Mesendoderm (in vitro differentiated cells): ENCODE measurements at places on chromosomes 7 and 10.

DNA sequence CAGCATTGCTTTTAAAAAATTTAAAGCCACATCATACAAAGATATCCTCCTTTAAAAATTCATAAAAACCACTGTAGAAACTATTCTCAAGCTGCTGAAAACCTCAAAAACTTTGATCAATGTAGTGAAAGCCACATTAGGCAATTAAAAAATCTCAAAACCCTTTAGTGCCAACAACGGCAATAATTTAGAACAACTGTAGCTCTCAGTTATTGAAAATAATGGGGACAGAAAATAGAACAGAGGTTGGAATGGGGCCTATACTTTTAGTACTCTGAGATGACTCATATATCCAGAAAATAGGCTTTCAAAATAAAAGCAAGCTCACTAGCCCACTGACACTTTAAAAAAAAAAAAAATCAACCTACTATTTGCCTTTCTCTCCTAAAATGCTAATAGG lies 87.5 kb downstream of the GSAP start:
- DNase-seq: no peak

- DNase-seq: no peak
Measured at GRCh38 chr10:15712883-15713282, 6.8 kb downstream of the ITGA8 start.

DNA sequence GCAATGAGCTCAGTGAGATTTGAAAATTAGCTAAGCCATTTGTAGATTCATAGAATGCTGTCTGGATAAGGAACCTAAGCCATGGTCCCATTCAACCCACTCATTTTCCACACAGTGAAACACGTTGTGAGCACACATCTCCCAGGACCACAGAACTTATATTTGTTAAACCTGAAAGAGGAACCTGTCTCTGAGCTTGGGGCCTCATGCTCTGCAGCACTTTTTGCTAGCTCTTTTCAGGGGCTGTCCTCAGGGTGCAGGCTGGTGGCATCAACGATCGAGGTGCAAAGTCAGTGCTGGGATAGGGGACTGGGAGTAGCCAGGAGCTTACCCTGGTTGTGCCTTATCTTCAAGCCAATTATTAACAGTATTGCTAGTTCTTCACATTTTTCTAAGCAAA lies 11.9 kb downstream of the HECW1 start:
- no peak for DNase-seq

DNA sequence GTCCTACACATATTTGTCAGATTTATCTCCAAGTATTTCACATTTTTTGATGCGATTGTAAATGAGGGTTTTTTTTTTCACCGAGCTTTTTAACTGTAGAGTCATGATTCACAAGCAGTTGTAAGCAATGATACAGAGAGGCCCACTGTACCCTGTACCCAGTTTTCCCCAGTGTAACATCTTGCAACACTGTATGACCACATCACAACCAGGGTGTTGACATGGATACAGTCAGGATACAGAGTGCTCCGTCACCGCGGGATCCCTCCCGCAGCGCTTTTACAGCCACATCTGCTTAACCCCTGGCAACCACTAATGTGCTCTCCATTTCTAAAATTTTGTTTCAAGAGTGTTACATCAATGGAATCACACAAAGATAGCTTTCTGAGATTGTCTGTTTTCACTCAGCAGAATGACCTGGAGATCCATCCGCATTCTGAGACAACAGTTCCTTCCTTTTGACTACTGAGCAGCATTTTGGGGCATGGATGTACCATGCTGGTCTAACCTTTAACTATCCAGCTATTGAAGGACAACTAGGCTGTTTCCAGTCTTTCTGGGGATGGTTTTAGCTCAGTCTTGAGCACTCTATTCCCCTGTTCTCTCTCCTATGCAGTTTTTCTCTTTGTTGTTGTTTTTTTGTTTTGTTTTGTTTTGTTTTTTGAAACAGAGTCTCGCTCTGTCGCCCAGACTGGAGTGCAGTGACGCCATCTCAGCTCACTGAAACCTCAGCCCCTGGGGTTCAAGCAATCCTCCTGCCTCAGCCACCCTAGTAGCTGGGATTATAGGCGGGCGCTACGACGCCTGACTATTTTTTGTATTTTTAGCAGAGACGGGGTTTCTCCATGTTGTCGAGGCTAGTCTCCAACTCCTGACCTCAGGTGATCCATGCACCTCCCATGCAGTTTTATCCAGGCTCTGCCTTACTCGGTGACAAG lies 25.9 kb downstream of the GPRIN2 start:
- DNase-seq: peak; percentile 74

DNA sequence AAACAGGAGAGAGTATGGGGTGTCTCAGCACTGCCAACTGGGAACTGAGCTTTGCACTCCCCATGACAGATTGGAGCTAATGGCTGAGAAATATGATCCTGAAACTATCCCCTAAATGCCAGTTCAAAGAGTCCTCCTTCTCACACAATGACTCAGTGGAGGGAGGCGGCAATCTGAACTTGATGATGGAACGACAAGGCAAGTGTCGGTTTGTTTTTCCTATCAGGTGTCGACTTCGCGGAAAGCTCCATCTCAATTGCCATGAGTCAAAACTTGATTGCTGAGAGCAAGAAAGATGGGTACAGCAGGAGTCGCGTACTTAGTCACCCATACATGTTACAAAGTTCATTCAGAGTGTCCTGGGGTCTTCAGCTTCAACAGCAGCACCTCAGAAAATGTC lies 52.5 kb downstream of the NPY start:
- DNase-seq: peak; percentile 60

GRCh38 chr7:22715969-22716368 lies 11.0 kb upstream of the IL6 start:
- DNase-seq: no peak

GRCh38 chr7:155715111-155715805 lies 70.8 kb downstream of the RBM33 start:
- no peak for DNase-seq

DNA sequence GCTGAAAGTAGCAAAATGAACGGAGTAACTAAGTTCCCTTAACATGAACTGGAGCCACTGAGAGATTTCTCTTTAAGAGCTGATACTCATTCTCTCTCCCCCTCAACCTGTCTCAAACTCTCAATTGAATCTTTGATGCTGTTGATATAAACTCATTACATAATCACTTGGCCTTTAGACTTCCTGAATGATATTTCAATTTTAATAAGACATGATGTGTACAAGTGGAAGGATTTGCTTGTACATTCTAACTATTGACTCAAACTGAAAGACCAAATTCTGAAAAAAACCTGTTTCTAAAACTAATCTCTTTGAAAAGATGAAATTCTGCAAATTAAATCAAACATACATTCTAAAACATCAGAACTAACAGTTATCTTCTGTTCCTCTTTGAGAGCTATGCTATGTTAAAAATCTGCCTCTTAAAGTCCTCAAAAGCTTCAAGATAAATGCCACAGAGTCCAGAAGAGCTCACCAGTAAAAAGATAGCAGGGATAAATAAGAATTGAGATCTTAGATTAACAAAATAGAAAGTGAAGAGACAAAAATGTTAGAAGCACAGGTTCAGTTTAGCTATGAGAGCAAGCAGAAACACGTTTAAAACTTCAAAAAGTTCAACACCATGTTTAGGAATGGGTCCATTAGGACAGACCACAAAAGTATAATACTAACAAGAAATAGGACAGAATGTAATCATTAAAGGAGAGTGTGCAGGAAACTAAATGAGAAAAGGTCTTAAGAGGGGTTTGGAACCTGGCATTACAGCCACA lies 46.1 kb downstream of the TNPO3 start:
- no peak for DNase-seq

DNA sequence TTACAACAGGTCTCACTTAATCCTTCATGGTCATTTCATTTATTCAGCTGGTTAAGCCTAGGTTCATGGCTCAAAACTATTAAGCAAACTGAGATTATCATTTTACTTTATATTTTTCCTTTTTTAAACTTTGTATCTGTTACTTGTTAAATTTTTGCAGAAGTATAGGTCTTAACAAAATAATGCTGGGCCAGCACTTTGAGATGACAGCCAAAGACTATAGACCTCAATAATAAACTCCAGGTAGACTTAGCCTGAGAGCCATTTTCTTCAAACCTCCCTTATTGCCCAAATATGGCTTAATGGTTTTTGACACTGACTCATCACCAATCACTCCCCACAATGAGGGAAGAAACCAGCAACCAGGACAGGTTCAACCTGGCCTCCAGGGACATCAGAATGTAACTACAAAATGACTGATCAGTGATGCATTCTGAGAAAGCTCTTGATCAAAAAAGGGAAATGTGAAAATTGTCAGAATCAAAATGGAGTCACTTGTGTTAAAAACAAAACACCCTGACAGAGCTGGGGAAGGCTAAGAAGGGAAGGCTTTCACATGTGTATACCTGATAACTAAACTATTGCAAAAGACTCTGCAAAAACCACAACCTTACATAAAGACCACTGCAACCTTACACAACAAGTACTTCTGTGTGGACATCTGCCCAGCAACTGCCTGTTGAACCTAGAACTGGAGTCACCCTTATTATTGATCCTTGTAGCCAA lies 2.1 kb upstream of the CCDC126 start:
- DNase-seq: peak; percentile 42

DNA sequence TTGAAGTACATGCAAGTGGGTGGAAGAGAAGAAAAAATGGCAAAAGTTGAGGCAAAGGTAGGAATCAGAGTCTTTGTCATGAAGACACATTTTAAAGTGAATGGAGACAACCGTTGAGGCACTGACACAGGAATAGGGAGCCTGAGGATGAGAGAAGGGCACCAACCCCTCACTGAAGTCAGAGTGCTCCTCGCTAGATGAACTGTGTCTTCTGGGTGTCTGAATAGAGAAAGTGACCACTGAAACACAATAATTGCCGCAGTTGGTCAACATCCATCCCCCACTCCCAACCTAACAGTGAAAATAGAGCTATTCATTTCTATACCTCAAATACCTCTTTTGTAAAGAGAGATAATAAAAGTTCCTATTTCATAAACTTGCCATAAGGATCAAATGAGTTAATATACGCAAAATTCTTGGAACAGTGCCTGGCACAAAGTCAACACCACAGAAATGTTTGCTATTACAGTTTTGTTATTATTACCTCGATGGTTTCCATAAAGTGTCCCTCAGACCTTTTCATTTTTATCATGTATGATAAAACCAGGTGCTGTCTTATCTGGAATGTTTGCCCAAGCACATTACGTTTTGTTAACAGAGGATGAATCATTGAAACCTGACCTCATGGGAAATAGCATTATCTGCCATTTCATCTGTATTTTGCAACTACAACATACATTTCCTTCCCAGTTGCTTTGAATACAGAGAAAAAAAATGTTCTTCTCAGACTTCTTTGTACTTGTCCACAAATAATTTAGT lies 61.8 kb upstream of the SP4 start:
- no peak for DNase-seq

GRCh38 chr7:133781486-133782090 lies 345.6 kb upstream of the LRGUK start:
- no peak for DNase-seq

DNA sequence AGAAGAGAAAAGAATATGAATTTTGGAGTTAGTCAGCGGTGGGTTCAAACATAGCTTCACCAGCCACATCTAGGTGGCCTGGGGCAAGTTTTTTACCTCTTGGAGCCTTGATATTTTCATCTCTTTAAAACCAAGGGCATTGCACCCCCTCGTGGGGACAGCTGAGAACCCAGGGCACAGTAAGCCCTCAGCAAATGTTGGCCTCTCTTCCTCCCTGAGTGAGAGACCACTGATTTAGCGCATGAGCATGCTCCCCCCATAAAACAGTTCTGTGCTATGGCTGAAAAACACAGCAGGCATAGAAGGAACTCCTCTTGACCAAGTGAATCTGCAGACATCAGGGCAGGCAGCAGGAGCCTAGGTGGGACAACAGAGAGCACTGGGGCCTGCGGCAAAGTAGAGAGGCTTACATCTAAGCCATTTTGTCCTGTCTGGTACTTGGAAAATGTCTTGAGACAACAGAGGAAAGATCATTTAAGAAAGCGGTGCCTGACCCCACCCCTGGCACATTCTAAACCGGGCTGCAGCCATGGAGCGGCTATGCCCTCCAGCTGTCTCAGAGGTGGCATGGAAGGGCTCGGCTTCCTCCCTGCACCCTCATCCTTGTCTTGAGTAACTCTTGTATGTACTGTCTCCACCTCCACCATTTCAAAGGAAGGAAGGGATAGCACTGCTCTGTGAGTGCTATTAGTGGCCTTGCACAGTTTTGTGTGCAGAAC lies 94.7 kb downstream of the ARHGAP22 start:
- peak; percentile 67 for DNase-seq

DNA sequence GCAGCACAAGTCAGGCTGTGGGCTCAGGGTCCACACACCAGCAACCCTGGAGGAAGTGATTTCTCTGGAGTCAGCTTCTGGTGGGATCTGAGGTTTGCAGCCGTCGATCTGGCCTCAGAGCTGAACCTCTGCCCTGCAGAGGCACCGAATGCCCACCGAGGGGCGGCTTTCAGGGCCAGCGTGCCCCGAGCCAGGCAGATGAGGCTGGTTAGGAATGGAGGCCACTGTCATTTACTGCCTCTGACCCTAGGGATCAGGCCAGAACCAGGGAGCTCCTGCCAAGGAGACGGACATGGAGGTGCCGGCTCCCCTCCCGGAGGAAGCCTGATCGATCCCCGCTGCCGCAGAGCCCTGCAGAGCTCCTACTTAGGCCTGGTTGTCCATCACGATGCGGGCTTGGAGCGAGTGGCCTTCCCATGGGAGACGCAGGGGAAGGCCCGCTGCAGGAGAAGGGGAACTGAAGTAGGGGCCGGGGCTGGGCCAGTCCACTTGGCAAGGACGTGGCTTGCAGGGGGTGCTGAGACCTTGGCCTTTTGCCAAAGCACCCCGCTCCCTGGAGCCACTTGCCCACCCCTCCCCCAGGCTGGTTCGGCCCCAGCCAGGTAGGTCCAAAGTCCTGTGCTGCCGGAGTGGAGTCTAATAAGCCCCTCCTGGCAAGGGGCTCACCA lies 19.6 kb upstream of the ELFN1 start:
- no peak for DNase-seq

DNA sequence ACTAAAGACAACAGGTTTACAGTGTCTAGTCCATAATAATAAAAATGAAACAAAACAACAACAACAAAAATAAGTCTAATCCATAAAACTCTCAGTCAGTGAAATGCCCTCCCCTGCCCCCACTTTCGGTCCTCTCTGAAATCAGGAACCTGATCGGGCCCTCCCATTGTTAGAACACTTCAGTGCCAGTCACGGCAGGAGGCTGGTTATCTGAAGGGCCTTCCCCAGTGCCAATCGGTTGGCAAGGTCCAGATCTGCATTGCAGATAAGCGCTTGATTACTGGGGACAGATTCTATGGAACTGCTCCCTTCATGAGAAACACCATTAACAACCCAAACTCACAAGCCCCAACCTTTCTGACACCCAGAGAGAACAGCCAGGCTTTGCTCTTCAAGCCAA lies 72.2 kb upstream of the EEPD1 start:
- DNase-seq: no peak

DNA sequence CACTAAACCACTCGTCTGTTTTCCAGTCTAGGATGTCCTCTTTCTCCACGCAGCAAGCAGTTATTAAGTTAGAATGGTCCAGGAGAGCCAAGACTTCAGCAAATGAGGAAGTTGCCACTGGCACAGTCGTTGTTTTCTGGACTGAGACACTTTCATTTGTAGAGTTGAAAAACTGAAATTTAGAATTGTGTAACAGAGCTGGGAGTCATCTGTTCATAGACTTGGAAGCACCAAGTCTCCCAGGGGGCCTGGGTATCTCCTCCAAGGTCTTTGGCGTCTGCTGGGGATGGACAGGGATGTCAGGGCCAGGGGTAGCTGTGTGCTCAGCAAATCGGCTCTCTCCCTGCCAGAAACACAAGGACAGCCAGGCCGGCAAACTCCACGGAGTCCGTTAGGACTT lies 208.4 kb downstream of the FANK1 start:
- DNase-seq: no peak
